D721Med (cell line): ENCODE measurements at places on chromosomes 16 and 17.

DNA sequence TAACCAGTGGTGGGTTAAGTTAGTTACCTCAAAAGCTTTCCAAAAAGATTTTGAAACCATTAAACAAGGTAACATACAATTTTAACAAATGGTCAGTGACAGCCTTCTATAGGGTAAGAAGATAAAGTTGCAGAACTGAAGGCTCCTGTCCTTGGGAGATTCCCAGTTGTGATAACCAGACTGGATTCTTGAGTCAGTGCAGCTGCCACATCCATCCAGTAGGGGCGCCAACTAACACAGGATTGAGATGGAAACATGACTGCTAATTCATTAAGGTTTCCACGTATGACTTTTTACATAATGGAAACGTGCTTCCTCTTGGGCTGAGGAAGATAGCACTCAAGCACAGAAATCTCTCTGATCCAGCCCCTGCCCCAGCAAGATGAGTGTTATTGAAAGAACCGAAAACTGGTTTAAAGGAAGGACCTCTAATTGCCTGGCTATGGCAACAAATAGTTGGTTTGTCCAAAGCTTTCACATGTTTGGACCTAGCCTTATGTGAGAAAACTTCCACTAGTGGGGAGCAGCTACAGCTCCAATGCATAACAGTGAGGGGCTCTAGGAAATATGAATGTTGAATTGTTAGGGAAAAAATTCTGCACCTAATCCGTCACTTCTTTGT lies 269.8 kb upstream of the MYOCD start:
- DNase-seq: no peak

- no peak for DNase-seq
These were observed 19.4 kb downstream of the GGA3 start for GRCh38 chr17:75241996-75242460.

GRCh38 chr16:22423716-22424115 lies 49.3 kb upstream of the CDR2 start:
- no peak for DNase-seq

- no peak for DNase-seq
These were observed 48.8 kb downstream of the PITPNM3 start for GRCh38 chr17:6507535-6507934.

DNA sequence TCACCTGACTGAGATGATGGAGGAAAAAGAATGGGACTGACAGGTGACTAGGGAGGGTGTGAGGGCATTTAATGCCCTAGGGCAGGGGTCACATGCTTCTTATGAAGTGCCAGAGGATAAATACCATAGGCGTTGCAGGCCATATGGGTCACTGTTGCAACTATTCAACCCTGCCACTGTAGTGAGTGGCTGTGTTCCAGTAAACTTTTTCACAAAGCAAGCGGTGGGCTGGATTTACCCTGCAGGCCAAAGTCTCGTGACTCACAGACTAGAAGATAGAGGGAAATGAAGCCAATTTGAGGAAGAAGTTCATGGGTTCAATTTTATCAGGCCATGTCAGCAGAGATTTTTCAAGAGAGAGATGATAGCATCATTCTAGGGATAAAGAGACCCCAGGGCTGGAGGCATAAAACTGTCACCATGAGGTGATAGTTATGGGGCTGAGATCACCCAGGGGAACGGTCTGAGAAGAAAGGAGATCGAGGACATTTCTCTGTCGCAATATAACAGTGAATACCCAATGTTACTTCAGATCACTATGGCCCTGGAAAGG lies 8.6 kb downstream of the ARHGAP17 start:
- DNase-seq: no peak
